CD4-positive, alpha-beta T cell treated with Interleukin-2 at 100 ng/mL for 4 hours (primary cell): ENCODE measurements at places on chromosomes 16 and 17.

DNA sequence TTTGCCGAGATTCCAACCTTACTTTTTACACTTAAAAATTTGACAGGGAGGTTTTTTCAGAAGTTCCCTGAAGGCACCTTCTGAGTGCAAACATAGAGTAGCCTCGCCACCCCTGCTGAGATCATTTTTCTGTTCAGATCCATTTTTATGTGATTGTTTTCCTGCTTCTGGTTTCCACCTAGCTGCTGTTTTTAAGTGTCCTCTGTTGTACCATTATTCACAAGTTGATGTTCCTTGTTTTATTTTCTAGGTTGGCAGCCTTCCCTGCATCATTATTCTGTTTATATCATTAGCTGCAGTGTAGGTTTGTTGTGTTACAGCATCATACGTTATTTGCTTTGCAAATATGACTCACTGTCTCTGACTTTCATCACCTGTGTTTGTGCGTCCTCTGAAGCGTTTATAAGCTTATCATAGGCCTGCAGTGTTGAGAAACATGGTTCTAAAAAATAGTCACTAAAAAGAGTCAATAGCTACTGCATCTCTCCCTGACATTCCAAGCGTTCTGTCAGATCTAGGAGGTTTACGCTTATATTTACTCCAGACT is 116.9 kb upstream of the CLEC3A start:
- no peak for DNase-seq

GRCh38 chr16:69934044-69934443 is 17.1 kb upstream of the CLEC18A start:
- no peak for DNase-seq

- no peak for DNase-seq
Observed at GRCh38 chr16:28063591-28064061, at the start of gene GSG1L. TSS of gene GSG1L (minus strand) at chr16:28063714. CDS start at chr16:28063424, 290 bp downstream.

DNA sequence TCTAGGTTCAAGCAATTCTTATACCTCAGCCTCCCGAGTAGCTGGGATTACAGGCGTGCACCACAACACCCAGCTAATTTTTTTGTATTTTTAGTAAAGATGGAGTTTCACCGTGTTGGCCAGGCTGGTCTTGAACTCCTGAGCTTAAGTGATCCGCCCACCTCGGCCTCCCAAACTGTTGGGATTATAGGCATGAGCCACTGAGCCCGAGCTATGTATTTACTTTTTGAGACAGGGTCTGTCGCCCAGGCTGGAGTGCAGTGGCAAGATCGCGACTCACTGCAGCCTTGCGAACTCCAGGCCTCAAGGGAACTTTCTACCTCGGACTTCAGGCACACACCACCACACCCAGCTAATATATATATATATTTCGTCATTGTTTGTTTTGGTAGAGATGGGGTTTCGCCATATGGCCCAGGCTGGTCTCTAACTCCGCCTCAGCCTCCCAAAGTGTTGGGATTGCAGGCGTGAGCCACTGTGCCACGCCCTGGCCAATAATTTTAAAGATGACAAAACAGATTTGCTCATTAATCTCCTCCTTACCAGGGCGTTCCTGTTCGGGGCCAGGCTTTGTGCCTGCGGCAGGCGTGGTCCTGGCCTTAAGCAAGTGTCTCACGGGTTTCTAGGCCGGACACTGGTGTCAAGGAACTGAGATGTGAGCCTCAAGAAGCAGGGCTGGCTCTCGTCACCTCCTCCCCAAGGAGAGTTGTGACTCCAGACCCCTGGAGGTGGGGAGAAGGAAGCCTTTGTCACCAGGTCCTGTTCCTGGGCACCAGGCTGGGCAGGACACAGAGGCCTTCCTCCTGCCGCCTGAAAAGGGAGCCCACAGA is 4.3 kb upstream of the NPW start:
- no peak for DNase-seq
